Fibroblast of skin of left biceps (primary cell): ENCODE measurements at places on chromosomes 6 and 20.

DNA sequence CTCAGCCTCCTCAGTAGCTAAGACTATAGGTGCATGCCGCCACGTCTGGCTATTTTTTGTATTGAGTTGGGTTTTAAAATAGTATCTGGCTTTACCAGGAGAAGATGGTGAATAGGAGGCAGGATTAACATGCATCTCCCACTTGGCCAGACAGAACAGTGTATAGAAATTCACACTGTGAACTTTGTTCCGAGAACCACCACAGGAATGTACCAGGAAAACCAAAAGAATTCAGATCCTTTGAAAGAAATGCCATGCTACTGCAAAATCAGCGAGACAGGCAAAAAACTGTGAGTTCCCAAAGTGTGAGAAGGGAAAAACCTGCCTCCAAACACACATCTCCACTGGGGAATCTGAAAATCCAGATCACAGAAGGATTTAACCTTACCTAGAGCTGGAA, 327.6 kb downstream of the NKAIN2 start:
- DNase-seq, result peak; percentile 9

- DNase-seq, result no peak
Measured at GRCh38 chr6:1904898-1905297, 295.2 kb downstream of the FOXC1 start.

DNA sequence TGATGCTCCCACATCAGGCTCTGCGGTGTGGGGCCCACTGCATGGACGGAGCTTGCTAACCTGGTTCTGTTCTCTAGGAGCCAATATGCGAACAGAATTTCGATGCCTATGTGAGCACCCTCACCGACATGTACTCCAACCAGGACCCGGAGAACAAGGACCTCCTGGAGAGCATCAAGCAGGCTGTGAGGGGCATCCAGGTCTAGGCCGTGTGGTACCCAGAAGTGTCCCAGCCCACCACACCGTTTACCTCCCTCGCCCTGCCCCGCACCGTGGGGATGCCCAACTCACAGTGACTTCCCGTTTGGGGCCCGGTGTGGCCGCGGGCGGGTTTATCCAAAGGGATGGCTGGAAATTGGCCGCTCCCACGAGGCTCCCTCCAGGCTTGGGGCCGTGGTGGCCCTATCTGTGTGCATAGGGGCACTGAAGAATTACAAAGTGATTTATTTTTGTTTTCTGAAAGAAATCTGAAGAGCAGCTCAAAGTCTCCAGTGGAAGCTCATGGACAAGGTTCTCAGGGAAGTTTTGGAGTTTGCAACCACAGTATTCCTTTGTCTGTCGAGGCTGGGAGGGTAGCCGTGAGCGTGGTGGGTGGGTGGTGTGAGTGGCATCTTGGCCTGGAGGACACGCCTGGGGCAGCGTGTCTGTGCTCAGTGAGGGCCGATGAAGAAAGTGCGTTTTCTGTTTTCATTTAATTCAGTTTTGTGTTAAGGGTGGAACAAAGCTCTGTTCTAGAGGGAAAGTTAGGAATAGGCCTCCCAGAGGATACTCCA, 15.1 kb upstream of the PCMTD2 start:
- no peak for DNase-seq

GRCh38 chr6:121236984-121237383, 97.3 kb downstream of the TBC1D32 start:
- no peak for DNase-seq

- DNase-seq, result no peak
Measured at GRCh38 chr6:25997921-25998320, 35.3 kb downstream of the TRIM38 start.

GRCh38 chr20:19114410-19114809, 98.0 kb upstream of the SLC24A3 start:
- no peak for DNase-seq

DNA sequence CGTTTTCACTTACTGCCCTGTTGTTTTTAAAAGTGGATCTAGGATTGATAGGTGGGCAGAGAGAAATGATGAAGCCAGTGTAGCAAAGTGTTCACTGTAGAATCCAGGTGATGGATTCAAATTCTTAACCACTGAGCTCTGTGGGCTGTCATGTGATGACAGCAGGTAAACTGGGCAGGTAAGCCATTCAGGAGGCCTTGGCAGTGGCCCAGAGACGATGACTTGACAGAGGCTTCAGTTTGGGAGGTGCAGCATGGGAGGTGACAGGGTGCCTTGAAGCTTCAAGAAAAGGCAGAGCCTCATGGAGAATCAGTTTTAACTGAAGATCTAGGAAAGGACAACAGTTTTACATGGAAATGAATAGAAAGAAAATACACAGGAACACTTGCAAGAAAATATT, 2.0 kb downstream of the NAA20 start:
- DNase-seq, result no peak

- DNase-seq, result no peak
Measured at GRCh38 chr6:153942361-153942760, 96.7 kb upstream of the OPRM1 start.

GRCh38 chr20:17742731-17743130, 43.0 kb downstream of the BANF2 start:
- DNase-seq, result no peak

- DNase-seq, result no peak
Measured at GRCh38 chr6:64256483-64256882, 620.9 kb downstream of the PHF3 start.

GRCh38 chr20:61771805-61772350, 293.8 kb downstream of the TAF4 start:
- no peak for DNase-seq

GRCh38 chr6:21733311-21733710, 139.8 kb downstream of the SOX4 start:
- no peak for DNase-seq
